ENCODE measurements at places on chromosomes 4 and X. TPM values are rescaled to one million over a fixed set of nuclear protein-coding genes. Genes with fewer than 3 reads are reported as not detected.

The SLC9B1 gene
- 1.1 TPM for total RNA-seq

The MAMLD1 gene
- 20.7 TPM for total RNA-seq

The PCDH10 gene
- not detected for total RNA-seq

The NPY5R gene
- total RNA-seq = not detected

The TBC1D8B gene
- total RNA-seq = 0.49 TPM

The CXorf65 gene
- 39.8 TPM for total RNA-seq

The MUC7 gene
- not detected for total RNA-seq

The SHROOM2 gene
- total RNA-seq = not detected

The SLC26A1 gene
- total RNA-seq = 0.34 TPM

The NEUROG2 gene
- total RNA-seq = not detected

The MTCP1 gene
- total RNA-seq = 20.3 TPM

The JCHAIN gene
- not detected for total RNA-seq

The PABPC1L2A gene
- total RNA-seq = not detected

The ENPP6 gene
- 5.5 TPM for total RNA-seq

The RADX gene
- total RNA-seq = 7.5 TPM

The CUL4B gene
- total RNA-seq = 39.1 TPM

The ANTXR2 gene
- 102 TPM for total RNA-seq

The TRIM61 gene
- total RNA-seq = 5.1 TPM

The GUCY1B1 gene
- 0.07 TPM for total RNA-seq

The CHRDL1 gene
- total RNA-seq = not detected

The SASH3 gene
- 301 TPM for total RNA-seq

The TRIM60 gene
- not detected for total RNA-seq

Measured in T-helper 1 cell treated with Interleukin-12 subunit alpha and Interleukin-12 subunit beta and Interleukin-4 antibody, amounts not matched to agents 30 ng/mL and 1 ng/mL, for 36 hours (primary cell).